Activated naive CD4-positive, alpha-beta T cell treated with anti-CD3 and anti-CD28 coated beads, Interleukin-2, amount 50 U/mL, for 72 hours (primary cell): ENCODE measurements at places on chromosomes 4 and X.

DNA sequence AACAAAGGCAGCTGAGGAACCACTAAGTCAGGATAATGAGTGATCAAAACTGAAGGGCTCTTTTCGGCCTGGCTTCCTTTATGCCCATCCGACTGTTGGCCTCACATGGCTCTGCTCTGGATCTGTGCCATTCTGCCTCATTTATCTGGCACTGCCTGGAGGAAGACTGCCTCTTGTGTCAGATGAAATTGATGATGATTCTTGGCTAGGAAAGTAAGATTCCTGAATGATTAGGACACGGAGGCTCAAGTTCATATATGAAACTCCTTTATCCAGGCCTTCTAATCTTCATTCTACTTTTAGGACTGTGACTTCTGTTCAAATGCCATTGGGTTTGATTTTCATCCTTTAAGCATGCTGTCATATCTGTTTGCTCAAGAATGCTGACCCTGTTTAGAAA lies 475.4 kb upstream of the RPS6KA3 start:
- no peak for DNase-seq

GRCh38 chrX:47936224-47936939 lies 67.4 kb downstream of the ZNF182 start:
- peak; percentile 10 for DNase-seq

DNA sequence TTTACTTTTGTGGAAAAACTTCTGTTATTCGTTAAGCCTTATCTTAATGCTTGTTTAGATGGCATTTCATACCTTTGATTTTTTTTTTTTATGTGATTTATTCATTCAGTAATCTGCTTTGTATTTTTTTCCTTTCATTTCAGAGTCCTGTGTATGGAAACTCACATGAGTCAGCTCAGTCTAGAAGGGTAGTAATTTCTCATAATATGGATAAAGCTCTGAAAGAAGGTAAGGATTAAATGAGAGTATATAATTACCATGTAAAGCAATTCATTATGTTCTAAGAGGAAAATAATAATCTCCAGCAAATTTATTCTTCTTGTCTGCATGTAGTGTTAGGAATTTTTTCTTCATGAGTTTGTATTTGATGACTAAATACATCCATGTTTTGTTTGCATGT lies 37.8 kb downstream of the SNX25 start:
- no peak for DNase-seq

DNA sequence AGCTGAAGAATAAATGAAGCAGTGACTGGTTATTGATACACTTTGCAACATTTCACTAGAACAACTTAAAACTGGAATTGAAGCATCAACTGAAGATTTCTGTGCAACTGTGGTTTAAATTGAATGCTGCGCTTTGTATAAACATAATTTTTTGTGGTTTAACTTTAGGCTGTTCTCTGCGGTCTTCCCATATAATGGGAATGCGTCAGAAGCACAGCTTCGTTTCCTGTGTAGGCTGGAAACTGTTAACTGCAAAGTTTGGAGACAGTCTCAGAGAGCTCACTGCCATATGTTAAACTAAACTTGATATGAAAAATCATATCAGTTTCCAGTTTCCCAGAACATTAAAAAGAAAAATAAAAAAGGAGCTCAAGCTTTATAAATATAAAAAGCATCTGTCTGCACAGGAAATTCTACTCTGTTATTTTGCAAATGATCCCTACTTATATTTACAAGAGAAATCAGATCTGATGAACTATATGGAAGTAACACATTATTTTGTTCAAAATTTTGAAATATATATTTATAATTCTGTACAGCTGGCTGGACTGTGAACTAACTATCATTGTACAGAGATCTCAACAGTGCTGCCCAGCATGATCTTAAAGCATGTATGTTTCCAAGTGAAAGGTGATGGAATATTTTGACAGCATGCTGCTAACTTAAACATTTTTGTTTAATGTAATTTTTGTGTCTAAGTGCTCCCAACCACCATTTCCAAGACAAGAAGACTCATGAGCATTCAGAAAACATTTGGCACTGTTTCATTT lies 139.9 kb downstream of the NDST3 start:
- DNase-seq: no peak

DNA sequence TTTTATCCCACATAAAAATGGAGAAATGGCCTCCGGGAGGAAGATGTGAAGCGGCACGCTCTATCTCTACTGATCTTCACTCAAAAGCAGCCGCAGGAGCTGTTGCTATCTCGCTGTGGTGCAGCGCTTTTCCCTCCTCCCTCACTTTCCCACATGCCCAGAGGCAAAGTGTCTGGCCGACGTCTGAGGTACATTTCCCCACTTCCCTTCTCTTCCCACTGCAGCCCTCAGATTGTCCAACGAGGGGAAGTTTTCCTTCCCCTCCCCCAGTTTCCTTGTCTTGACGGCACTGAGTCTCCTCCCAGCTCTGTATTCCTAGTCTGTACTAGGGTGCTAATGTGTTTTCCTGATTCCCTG lies 660 bp upstream of the COL25A1 start:
- DNase-seq: no peak

DNA sequence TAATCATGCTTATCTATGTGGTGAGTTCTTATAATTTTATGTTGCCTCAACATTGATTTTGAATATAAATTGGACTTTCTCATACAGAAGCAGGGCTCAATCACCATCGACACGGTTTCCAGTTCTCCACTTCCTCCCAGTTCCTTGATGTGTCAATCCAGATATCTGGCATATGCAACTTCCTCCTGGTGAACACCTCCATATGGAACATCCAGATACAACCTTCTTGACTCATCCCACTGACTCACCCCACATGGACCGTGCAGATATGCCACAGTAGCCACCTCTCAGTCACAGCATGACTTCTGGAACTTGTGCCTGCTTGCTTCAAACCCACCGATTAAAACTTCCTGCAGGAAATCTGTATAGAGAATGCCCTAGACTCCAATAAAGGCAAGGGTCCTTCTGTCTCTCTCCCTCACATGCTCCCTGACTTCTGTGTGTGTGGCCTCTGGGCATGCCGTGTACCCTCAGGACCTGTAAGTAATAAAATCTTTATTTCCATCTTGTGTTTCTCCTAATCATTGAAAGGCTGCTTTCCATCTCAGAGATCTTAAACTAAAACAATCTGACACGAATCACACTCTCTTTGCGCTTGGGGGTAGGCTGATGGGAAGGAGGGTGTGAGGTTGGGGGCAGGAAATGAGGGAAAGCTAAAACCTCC lies 67.0 kb downstream of the HTRA3 start:
- DNase-seq: no peak

- DNase-seq: no peak
Measured at GRCh38 chr4:52143815-52144214, 92.7 kb downstream of the SPATA18 start.
